Stimulated activated memory B cell treated with anti-CD40 and anti-IgM and Interleukin-4, amounts not matched to agents 10 μg/mL and 1 μg/mL and 100 μg/mL, for 72 hours (primary cell): ENCODE measurements at places on chromosomes 3 and 15.

DNA sequence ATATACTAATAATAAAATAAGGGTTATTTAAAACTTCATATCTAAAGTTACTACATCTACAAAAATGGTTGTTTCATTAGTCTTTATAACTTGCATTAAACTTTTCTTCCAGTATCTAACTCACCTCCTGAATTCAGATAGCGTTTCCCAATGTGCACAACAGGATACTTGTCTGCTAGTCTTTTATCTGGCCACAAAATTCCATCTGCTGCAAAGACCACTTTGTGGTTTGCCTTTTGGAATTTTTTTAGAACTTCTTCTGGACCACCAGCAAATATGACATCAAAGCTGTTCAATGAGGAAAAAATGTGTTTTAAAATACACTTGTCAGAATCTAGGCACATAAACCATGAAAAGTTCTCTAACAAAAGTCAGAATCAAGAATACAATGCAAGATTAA, 50.8 kb downstream of the PLOD2 start:
- ATAC-seq: no peak

GRCh38 chr3:192397012-192397411, 330.3 kb downstream of the FGF12 start:
- no peak for ATAC-seq

GRCh38 chr3:188937389-188937788, 234.4 kb upstream of the TPRG1 start:
- no peak for ATAC-seq

GRCh38 chr15:52392008-52392687, 96.5 kb upstream of the MYO5C start:
- no peak for ATAC-seq

- no peak for ATAC-seq
Observed at GRCh38 chr3:183393625-183394024, 34.8 kb downstream of the MCF2L2 start.

DNA sequence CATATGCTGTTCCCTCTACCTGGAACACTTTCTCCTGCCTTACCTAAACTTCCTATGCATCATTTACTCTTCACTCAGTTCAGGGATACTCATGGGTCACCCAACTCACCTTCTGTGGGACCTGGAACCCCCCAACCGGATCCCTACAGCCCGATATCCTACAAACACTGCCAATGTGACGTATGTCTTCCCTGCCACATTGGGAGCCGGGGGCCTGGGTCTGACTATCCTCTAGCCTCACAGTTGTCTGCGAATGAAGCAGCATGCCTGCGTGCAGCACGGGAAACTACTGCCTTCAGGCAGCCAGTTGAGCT, 405 bp downstream of the NPRL2 start:
- ATAC-seq: no peak

DNA sequence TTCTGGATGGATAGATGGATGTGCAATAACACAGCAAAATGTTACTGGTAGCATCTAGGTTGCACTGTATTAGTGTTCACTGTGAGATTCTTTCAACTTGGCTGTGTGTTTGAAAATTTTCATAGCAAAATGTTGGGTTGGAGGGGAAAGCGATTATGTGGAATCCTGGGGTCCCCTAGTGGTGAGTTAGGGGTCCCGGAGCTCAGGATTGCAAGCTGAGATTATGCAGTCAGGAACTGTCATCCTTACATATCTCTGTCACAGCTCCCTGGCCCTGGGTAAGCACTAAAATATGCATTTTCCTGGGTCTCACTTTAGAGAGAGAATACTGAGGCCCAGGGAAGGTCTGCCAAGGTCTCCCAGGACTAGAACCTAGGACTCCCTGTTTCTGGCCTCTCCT, 77.2 kb downstream of the CEMIP start:
- no peak for ATAC-seq
